ENCODE measurements at places on chromosomes 2 and 18.

- no peaks in the 10 kb centered on the region for H3K36me3 ChIP-seq
- no peak overlapping the region for H3K27ac ChIP-seq
- no peaks in the 10 kb centered on the region for H3K27me3 ChIP-seq
- no peak overlapping the region for H3K4me3 ChIP-seq
- no peaks in the 10 kb centered on the region for H3K4me1 ChIP-seq
- no peak for DNase-seq
Observed at GRCh38 chr18:78820161-78820834, 159.3 kb upstream of the SALL3 start.

DNA sequence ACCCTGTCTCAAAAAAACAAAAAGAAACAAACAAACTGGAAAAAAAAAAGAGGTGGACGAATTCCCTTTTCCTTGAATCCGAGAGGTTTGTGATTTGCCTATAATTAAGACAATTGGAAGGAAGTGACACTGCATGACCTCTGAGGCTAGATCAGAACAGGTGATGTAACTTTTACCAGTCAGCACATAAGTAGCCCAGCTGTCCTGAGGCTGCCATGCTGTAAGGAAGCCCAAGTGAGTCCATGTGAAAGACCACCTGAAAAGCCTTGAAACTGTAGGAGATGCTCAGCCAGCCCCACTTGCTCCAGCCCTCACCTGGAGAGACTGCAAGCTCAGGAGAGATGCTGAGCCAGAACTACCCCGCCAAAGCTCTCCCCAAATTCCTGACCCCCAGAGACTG is 166.8 kb downstream of the TGIF1 start:
- no peaks in the 10 kb centered on the region for H3K36me3 ChIP-seq
- peaks cover 4% of the 10 kb centered on the region for H3K4me1 ChIP-seq

- no peak overlapping the region for H3K4me3 ChIP-seq
- peak; percentile 37 for DNase-seq
- no peaks in the 10 kb centered on the region for H3K4me1 ChIP-seq
- no peak overlapping the region for H3K27ac ChIP-seq
Observed at GRCh38 chr2:71528749-71529148, 75.4 kb downstream of the DYSF start.

DNA sequence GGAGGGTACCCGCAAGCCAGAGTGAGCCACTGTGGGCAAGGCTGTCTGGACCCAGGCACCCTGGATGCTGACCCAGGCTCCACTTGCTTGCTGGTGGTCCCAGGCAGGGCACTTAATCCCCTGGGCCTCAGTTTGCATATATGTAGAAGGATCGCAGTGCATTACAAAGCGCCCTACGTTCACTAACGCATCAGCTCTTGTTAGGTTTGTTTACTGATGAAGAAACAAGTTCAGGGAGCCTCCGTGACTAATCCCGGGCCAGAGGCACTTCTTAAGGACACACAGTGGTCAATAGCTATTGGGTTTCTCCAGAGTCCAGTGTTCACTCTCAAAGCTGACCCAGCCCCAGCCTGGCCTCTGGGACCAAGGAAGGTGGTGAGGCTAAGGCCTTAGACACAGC is 70.2 kb downstream of the LBH start:
- H3K27me3 ChIP-seq: no peaks in the 10 kb centered on the region
- H3K36me3 ChIP-seq: no peaks in the 10 kb centered on the region
- no peak overlapping the region for H3K4me3 ChIP-seq
- no peak overlapping the region for H3K27ac ChIP-seq
- no peak for DNase-seq

DNA sequence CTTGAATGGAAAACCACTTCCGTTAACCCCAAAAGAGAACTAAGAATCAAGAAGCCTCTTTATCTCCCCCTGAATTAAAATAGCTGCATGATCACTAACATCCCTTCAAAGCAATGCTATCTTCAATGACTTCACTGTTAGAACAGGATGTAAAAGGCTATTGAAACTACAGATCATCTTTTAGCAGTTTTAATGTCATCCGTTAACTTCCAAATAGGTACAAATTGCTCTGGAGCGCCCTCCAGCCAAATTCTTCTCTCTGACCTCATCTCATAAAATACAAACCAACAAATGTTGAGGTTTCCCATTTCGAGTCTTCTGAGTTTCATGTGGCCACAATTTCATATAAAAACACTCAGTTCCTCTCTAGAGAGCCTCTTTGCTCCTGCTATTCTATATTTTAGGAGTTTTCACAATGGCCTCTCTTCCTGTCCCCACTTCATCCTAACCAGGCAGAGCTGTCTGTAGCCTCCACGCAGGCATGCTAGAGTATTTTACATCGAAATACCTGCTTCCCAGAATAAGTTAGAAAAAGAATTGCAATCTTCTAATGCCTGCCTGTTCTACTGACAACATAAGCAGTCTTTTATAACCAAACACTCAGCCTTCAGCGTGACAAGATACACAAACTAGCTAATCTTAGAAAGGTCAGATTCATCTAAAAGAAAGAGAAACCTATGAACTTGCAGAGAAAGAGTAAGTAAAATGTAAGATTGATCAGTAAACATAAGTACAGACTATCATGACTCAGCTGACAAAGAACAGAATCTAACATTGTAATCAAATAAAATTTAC is 37.9 kb downstream of the B4GALT6 start:
- no peak overlapping the region for H3K4me3 ChIP-seq
- no peak for DNase-seq
- H3K27ac ChIP-seq: no peak overlapping the region
- no peaks in the 10 kb centered on the region for H3K36me3 ChIP-seq

DNA sequence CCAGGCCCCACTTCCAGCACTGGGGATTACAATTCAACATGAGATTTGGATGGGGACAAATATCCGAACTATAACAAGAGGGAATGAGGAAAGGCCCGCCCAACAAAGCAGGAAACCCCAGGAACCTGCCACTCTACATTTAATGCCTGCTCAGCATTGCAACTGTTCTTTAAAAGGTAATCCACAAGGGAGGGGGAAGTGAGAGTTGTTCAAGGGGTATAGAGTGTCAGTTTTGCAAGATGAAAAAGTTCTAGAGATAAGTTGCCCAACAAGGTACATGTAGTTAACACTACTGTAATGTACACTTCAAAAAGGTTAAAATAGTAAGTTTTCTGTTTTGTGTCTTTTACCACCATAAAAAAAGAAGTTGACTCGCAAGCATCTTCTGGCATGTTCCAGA is 137.6 kb downstream of the MBD2 start:
- DNase-seq: no peak
- no peak overlapping the region for H3K4me3 ChIP-seq
- H3K27ac ChIP-seq: no peak overlapping the region

- no peak overlapping the region for H3K4me3 ChIP-seq
- H3K27ac ChIP-seq: no peak overlapping the region
- no peaks in the 10 kb centered on the region for H3K27me3 ChIP-seq
- DNase-seq: no peak
- H3K36me3 ChIP-seq: no peaks in the 10 kb centered on the region
Observed at GRCh38 chr2:98912221-98912851, 23.7 kb downstream of the CRACDL start.

DNA sequence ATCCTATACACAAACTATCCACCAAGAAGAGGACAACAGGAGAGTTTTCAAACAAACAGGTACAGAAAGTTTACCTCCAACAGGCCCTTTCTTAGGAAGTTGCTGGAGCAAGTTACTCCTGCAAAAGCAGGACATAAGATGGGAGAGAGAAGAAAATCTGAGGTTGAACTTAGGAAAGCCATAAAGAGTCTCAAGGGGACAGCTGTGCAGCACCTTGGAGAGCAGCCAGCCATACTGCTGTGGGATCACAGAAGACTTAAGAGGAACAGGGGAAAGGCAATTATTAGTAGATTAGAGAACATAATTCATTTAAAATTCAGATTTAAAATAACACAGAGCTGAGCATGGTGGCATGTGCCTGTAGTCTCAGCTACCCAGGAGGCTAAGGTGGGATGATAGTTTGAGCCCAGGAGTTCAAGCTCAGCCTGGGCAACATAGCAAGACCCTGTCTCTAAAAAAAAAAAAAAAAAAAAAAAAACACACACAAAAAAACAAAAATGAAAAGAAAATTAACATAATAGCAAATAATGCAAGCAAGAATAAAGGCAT is 148.1 kb upstream of the SIX3 start:
- no peaks in the 10 kb centered on the region for H3K4me1 ChIP-seq
- no peak for DNase-seq
- no peak overlapping the region for H3K4me3 ChIP-seq
- H3K27ac ChIP-seq: no peak overlapping the region
- H3K27me3 ChIP-seq: no peaks in the 10 kb centered on the region
- H3K36me3 ChIP-seq: no peaks in the 10 kb centered on the region

GRCh38 chr2:3652896-3653625 is 4.9 kb upstream of the ALLC start:
- H3K27ac ChIP-seq: no peak overlapping the region
- H3K36me3 ChIP-seq: no peaks in the 10 kb centered on the region
- no peak overlapping the region for H3K4me3 ChIP-seq
- peaks cover 3% of the 10 kb centered on the region for H3K4me1 ChIP-seq

DNA sequence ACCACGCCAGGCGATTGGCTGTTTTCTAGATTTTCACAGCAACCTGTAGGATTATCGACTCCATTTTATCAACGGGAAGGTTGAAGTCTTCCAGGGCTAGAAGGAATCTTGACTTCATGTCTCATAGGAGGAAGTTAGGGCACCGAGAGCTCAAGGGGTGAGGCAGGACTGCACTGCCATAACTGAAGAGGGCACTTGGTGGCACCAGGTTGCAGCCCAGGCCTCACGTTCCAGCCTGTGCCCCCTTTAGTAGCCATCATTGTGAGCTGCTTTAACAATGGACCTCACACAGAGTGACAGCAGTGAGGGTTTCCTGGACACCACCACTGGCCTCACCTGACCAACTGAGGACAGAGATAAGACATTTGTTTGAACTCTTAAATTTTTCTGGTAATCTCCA is 22.9 kb upstream of the RPL37A start:
- DNase-seq: no peak
- no peak overlapping the region for H3K4me3 ChIP-seq
- peaks cover 37% of the 10 kb centered on the region for H3K36me3 ChIP-seq
- H3K27me3 ChIP-seq: no peaks in the 10 kb centered on the region
- H3K4me1 ChIP-seq: no peaks in the 10 kb centered on the region

DNA sequence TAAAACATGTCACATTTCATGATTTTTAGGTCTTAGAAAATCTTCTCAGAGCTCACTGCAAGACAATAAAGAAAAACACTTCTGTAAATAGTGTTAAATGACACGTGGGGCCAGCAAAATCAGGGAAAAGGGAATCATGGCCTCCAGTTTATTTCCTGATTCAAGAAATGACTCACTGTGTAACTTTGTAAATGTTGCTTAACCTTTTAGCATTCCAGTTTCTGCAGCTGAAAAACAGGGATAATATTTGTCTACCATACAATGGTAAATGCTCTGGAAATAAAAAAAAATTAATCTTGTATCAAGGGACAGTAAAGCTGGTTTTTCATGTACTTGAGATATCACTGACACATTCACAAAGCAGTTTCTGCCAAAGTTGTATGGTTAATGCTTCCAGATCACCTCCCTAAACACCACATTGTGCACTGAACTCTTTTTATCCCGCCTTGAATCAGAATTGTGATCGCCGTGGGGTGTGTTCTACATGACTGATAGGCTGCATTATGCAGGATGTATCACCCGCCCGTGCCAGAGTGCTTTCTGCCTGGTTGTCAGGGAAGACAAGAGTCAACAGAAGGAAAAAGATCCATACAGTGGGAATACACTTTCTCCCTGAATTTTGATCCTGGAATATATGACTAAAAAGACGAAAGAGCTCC is 238.8 kb downstream of the IKZF2 start:
- no peaks in the 10 kb centered on the region for H3K4me1 ChIP-seq
- H3K4me3 ChIP-seq: no peak overlapping the region
- no peaks in the 10 kb centered on the region for H3K36me3 ChIP-seq
- no peak overlapping the region for H3K27ac ChIP-seq
- no peaks in the 10 kb centered on the region for H3K27me3 ChIP-seq

GRCh38 chr2:97747285-97747684 is 33.9 kb downstream of the ZAP70 start:
- no peak overlapping the region for H3K4me3 ChIP-seq
- no peaks in the 10 kb centered on the region for H3K36me3 ChIP-seq
- no peaks in the 10 kb centered on the region for H3K4me1 ChIP-seq
- H3K27ac ChIP-seq: no peak overlapping the region
- DNase-seq: no peak
- no peaks in the 10 kb centered on the region for H3K27me3 ChIP-seq

DNA sequence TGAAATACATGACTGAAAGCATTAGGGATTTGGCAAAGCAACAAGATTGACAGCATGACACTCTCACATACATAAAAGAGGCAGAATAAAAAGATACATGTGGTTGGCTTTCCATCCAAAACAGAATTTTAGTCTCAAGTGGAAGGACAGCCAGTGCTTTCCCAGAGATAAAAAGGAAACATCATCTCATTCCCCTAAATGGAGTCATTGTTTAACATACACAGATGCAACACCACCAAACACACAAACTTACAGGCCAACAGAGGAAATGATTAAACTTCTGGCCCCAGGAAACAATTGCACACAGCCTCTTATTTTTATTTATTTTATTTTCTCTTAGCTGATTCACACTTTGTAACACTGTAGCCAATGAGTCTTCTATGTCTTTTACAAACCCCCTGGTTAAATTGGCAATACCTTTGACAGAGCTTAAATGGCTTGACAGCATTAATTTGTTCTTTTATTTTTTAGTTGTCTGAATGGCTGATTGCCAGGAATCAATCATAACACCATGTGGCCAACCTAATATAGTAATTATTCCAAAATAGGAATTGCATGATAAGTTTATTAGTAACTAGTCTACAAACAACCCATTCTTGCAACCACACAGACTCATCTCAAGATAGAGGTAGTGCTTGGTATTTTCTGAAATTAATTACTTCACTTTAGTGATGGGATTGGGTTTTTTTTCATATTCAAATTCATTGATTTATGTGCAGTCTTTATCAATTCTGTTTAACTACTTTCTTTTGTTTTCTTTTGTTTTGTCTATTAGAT is 190.5 kb downstream of the RND3 start:
- no peaks in the 10 kb centered on the region for H3K36me3 ChIP-seq
- no peak overlapping the region for H3K27ac ChIP-seq
- H3K27me3 ChIP-seq: no peaks in the 10 kb centered on the region
- no peak overlapping the region for H3K4me3 ChIP-seq

GRCh38 chr2:49035481-49035880 is 118.8 kb downstream of the FSHR start:
- H3K27me3 ChIP-seq: no peaks in the 10 kb centered on the region
- no peak for DNase-seq
- no peaks in the 10 kb centered on the region for H3K36me3 ChIP-seq
- H3K4me3 ChIP-seq: no peak overlapping the region

GRCh38 chr2:10095175-10095574 is 15.0 kb upstream of the CYS1 start:
- no peak overlapping the region for H3K27ac ChIP-seq
- no peak for DNase-seq
- H3K36me3 ChIP-seq: no peaks in the 10 kb centered on the region
- H3K27me3 ChIP-seq: no peaks in the 10 kb centered on the region
- H3K4me3 ChIP-seq: no peak overlapping the region

Data from ascending aorta (tissue), 2 donors.